ENCODE measurements at places on chromosomes 5 and 9.

GRCh38 chr5:129098488-129099183 lies 4.1 kb downstream of the ISOC1 start:
- DNase-seq = no peak

- DNase-seq = no peak
These were observed 3.4 kb downstream of the HIGD2A start for GRCh38 chr5:176391999-176392398.

GRCh38 chr5:41863871-41864486 lies 6.2 kb downstream of the OXCT1 start:
- no peak for DNase-seq

- no peak for DNase-seq
These were observed 16.0 kb upstream of the ZBTB43 start for GRCh38 chr9:126788634-126789349.

DNA sequence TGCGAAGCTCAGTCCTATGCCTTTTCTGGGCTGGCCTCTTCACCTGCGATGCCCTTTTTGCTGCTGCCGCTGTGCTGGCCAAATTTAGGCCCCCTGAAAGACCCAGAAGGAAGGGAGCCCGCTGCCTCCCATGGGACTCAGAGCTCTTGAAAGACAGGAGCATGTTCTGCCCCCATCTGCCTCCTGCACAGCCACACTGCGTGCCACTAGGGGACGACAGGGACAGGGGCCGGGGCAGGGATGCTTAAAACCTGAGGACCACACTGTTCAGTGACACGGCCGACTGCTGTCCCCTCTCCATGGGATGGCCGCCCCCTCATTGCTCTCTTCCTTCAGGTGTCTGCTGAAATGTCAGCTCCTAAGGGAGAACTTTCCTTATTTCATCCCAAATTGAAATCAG lies 132.4 kb downstream of the ADAMTS2 start:
- no peak for DNase-seq

DNA sequence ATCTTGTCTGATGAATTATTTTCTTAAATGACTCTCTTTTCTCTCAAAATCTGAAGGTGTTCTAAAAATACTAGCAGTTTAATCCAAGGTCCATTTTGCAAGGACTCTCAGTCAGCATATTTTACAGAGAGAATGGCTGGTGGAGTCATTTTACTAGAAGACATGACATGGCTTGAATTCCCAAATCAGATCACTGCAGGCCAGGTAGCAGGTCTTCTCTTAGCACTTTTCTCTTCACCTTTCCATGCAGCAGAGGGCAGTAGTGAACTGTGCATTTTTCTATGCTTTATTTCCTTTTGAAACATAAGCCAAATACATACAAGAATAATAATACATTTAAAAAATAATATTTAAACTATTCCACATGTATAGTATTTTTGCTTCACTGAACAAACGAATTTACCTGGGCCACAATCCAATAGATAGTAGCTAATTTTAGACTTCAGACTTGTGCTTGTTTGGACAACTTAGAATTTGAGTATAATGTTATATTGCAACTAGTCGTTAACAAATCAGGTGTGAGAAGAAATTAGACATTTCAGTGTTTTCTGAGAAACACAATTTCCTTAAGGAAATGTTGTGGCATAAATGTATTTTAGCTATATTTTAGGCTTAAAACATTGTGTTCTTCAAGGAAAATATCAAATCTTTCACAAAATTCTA lies 289.4 kb upstream of the DAB2 start:
- no peak for DNase-seq

DNA sequence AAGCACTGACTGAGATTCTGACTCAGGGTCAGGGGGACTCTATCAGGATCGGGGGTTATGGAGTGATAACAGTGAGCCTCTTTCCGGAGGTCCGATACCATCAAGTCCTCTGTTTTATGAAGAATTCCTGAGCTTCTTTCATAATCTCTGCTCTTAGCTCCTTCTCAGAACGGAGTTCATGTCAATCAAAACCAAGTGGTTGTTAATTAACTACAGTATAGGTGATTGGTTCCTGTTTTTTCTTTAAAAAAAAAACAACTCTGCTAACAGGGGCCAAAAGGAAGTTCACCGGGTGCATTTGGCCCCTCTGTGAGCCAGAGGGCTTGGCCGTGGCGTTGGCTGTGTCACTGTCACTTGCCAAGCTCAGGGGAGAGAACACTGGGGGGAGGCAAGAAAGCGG lies 4.0 kb downstream of the GFI1B start:
- DNase-seq = no peak

GRCh38 chr5:95840956-95841705 lies 18.6 kb upstream of the GLRX start:
- DNase-seq = no peak

GRCh38 chr5:150175536-150175935 lies 9.0 kb downstream of the CDX1 start:
- no peak for DNase-seq

DNA sequence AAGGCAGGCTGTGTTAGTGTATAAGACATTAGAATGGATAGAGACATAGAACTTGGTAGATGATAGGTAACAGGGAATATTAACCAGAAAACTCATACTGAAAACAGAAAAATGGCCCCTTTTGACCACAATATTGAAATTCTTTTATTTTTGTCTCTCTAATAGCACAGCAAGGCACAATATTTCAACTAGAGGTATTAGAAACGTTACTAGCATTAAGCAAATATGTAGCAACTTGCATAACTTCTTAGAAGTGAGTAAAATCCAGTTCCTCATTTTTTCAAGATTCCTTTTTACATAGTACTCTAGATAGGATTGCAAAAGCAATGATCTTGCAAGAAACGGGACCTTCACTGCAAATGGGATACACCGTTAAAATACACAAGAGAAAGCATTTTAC lies 102.7 kb upstream of the VCAN start:
- DNase-seq = no peak

GRCh38 chr9:89254773-89255125 lies 56.2 kb upstream of the CKS2 start:
- DNase-seq = no peak

DNA sequence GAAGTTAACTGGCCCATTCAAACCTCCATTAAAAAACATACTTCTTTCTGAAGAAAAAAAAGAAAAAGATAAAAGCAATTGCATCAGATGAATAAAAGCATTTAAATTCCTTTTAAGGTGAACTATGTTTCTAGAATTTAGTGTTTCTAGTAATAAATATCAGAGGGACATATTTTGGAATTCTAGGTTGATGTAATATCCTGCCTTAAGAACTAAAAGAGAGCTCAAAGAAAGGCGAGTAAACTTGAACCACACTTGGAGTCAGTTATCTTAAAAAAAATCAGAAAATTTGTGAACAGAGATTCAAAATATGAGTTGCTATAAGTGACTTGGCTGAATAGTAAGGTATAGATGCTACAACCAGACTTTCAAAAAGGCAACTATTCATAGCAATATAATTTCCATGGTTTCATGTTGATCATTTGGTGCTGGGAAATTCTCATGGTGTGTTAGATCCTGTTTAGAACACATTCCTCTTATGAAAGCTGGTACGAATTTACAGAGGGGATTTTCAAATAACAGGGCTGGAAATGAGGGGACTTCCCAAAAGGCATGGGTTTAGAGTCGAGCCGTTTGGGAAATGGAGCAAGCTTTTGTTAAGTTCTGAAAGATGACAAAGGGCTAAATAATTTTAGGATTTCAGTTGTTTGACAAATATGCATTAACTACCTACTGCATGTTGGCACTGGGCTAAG lies 37.6 kb upstream of the RAI14 start:
- no peak for DNase-seq

DNA sequence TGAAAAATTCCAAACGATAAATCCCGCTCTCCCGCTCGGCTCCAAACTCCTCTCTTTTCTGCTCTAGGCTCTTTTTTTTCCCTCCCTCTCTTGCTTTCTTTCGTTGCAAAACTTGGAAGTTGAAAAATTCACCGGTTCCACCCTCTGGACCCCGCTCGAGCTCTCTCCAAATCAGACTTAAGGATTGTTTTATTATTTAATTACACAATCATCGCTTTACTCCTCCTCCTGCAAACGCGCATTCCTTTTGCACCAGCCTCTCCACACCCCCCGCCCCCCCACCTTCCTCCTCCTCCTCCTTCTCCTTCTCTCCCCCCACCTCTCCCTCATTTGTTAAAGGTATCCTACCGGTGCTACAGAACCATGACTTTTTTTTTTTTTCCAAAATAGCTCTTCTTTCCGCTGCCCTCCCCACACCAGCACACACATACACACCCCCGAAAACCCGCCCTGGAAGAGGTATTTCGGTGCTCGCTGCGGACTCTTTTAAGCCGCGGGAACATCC lies 535 bp upstream of the NFIB start:
- DNase-seq = no peak

- DNase-seq = no peak
These were observed 22.5 kb downstream of the ROPN1L start for GRCh38 chr5:10464173-10464572.

DNA sequence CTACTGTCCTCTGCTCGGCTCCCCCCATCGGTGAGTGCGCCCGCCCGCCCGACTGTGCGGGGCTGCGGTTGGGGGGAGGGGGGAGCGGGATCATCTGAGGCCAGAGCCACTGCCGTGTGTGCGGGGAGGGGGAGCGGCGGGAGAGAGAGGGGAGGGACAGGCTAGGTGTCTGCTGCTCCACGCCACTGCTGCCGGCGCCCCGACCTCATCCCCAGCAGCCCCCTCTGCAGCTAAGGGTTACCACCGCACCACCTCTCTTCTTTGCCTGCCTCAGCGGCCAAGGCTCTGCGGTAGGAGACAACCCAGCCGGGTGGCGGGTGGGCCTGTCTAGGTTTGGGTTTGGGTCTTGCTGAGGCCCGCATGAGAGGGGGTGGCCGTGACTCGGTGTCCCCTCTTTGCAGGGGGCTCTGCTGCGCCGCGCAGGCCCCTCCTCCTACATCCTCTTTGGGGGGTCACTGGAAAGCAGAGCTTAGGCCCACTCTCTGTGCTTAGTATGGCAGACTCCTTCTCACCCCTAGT lies 670 bp upstream of the PURA start:
- no peak for DNase-seq

DNA sequence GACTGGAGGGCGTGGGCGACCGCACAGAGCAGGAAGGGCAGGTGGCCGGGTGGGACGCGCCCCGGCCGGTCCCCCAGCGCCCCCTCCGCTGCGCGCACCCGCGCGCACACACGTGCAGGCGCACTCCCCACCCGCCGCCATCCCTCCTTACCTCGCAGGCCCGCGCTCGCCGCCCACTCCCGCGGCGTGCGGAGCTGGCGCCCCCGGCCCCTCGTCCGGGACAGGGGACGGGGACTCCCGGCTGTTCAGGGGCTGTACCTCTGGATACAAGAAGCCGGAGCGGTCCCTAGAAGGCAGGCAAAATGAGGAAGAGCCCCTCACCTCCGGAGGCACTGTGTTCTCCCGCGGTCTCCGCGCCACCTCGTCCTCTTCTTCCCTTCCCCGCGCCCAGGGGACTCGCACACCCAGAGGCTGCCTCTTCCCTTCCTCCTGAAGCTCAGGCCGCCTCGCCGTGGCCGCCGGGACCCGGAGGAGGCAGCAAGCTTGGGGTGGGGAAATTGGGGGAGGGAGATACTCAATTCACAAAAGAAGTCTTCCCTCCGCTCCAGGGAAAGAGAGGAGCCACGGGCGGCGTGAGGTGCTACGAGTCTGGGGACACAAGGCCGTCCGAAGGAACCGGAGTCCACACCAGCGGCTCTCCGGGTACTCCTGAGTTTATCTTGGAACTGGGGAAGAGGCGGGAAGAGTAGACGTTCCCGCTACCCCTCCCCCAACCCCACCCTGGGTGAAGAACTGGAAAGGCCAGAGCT lies 1.4 kb upstream of the GABRB2 start:
- no peak for DNase-seq

- DNase-seq = no peak
These were observed 28.4 kb downstream of the ARHGEF37 start for GRCh38 chr5:149609640-149610219.

GRCh38 chr9:2021731-2022130 lies 6.6 kb downstream of the SMARCA2 start:
- DNase-seq = no peak

GRCh38 chr5:125874057-125874456 lies 549.2 kb upstream of the GRAMD2B start:
- DNase-seq = no peak

GRCh38 chr5:57738301-57738700 lies 255.7 kb upstream of the ACTBL2 start:
- DNase-seq = no peak

- no peak for DNase-seq
These were observed 170.4 kb downstream of the ARRDC3 start for GRCh38 chr5:91212714-91213092.
